ENCODE measurements at places on chromosomes 13 and 19.

DNA sequence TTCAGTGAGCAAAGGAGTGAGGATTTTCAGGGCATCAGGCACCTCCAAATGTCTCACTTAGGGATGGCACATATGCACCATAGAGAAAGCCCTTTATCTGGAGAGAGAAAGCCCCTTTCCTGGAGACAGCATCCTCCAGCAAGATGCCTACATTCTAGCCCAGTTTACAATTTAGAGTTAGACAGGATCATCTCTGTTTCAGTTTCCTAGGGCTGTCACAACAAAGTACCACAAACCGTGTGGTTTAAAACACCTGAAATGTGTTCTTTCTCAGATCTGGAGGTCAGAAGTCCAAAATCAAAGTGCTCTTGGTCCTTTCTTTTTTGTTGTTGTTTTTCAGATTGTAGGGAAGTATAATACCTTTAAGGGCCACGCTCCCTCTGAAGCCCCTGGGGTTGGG lies 61.8 kb downstream of the MBNL2 start:
- DNase-seq: no peak

DNA sequence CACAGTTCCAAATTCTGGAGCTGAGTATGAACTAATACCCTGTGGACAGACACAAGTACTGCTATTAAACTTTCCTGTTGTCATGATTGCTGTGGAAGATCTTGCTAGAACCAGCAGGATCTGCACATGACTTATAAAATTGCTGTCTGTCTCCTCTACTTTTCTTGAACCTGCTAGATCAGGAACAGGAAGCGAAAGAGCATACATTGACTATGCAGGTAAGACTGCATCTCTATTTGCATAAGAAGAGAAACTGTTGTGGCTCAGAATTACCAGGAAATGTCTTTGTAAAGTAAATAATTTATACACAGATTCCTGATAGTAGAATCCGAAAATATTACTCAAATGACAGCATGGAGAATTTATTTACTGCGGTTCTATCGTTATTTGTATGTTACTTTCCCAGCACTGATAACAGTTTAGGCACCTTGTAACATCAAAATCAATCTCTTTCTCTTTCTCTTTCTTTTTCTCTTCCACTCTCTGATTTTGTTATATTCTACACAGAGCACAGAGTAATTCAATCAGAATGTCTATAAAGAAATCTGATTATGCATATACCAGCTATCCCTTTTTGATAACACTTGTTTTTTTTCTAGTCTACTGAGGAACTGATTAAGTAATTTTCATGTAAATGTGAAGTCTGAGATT lies 226.5 kb downstream of the MYO16 start:
- no peak for DNase-seq

DNA sequence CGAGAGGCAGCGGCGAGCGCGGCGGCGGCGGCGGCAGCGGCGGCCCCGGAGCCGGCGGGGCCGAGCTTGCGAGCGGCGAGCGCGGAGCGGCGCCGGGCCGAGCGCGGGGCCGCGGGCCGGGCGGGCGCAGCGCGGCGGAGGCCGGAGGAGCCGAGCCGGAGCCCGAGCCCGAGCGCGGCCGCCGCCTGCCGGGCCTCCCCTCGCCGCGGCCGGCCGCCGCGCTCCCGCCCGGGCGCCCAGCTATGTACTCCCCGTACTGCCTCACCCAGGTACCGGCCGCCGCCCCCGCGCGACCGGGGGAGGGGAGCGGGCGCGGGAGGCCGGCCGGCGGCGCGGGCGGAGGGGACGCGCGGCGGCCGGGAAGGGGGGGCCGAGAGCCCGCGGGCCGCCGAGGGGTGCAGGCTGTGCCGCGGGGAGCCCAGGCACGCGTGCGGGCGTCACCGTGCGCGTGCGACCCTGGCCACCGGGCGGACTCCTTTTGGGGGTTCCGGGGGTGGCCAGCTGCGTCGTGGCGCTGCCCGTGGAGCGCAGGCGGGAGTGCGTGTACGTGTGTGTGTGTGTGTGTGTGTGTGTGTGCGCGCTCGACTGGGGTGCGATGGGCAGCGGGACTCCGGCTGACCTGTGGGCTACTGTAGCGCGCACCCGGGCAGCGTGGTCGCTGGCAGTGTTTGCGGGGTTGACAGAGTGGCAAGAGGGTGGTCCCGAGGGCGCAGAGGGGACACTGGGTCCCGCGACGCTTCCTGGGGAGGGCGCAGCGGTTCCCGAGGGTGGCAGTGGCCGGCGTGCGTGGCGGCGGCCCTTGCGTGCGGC lies 526 bp downstream of the NFIX start:
- DNase-seq: peak; percentile 83

GRCh38 chr19:35144600-35145436 lies 1.8 kb downstream of the FXYD7 start:
- no peak for DNase-seq

GRCh38 chr13:79194727-79195126 lies 211.3 kb downstream of the RBM26 start:
- DNase-seq: no peak

DNA sequence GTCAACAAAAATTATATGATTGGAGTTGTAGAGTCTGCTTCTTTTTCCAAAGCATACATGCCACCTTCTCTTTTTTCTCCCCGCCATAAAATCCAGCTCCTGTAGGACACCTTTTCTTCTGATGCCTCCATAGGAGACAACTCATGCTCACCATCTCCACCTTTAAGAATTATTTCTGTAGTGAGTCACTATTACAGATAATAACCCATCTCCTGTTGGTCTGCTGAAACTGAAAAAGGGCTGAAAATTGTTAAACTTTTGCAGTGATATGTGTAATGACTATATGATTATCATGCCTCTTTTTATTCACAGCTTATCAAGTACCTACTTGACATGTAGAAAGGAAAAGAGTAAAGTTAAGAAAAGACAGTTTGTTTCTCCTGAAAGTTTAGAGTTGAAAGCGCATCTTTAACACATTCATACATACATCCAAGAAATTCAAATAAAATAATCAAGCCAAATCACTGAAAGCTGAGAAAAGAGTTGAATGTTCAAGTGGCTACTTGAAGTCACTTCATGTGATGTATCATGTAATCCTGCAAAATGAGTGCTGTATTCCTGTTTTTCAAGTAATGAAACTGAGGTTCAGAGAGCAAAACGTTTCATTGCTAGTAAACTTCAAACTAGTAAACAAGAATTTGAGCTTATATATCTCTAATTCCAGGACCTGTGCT lies 35.5 kb upstream of the LPAR6 start:
- DNase-seq: no peak

- DNase-seq: peak; percentile 45
These were observed 1303.4 kb downstream of the PCDH9 start for GRCh38 chr13:65926750-65927171.

DNA sequence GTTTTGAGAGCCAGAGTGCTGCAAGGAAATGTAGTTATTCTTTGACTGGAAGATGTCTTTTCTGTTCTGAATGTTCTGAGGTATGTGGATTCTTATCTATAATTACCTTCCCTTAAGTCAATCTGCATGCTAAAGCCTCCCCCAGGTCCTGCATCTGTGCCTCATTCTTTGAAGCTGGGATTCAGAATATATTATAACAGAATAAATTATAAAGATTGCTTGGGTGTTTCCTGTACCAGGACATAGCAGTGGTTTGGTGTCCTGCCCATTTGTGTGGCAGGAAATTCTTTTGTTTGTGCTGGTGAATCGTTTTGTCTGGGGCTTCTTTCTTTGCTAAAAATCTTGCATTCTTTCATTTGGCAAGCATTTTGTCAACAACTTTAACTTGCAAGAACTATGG lies 60.2 kb downstream of the ITGBL1 start:
- DNase-seq: no peak

- DNase-seq: peak; percentile 24
These were observed 2.6 kb downstream of the TIMM44 start for GRCh38 chr19:7940841-7941240.

DNA sequence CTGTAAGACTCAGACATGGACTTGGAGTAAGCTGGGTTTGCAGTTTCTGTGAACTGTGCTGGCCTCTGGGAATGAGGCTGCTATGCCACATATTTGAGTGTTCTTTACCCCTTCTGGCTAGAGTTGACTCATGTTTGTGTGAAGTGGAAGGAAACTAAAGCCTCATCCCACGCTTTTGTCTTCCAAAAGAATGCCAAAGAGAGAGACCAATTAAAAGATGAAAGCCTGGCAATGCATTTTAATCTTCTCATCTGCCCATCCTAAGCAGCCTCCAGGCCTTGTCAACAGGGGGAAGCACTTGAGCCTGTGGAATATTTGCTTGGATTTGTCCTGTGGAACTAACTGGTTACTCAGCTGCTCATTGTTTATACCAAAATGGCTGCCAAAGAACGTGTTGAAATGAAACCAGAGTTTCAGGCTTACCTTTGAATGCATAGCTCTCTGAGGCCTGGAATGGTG lies 49.1 kb downstream of the LMO7 start:
- DNase-seq: no peak

GRCh38 chr13:70809588-70809987 lies 701.3 kb upstream of the KLHL1 start:
- DNase-seq: no peak

DNA sequence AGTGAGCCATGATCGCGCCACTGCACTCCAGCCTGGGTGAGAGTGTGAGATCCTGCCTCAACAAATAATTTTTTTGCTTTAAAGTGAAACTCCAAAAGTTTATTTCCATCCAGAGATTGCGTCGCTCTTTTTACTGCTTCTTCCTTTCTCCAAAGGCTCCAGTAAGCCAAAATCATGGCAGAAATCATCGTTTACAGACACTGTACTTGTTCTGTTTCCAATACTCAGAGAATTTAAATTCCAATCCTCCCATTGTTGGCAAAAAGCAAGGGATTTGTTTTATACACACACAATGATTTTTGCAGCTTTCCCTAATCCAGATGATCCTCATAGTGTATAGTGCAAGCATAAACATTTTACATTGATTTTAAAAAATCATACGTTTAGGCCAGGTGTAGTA lies 15.3 kb downstream of the FBXO27 start:
- DNase-seq: no peak

DNA sequence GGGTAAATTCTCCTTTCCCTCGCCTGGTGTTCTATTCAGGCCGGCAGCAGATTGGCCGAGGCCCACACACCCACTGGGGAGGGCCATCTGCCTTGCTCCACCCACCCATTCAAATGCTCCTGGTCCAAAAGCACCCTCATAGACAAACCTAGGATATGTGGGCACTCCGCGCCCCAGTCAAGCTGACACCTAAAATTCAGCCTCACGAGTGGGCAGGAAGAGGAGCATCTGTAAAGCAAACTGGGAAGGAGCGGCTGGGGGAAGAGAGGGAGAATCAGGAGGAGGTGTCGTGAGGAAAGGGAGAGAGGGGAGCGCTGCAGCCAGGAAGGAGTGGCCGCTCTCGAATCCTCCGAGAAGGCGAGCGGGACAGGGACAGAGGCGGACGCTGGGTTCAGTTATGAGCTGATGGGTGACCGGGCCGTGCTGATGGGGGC lies 136.9 kb downstream of the USP12 start:
- no peak for DNase-seq

- DNase-seq: no peak
These were observed 35.5 kb downstream of the CBY2 start for GRCh38 chr13:45737571-45738017.

DNA sequence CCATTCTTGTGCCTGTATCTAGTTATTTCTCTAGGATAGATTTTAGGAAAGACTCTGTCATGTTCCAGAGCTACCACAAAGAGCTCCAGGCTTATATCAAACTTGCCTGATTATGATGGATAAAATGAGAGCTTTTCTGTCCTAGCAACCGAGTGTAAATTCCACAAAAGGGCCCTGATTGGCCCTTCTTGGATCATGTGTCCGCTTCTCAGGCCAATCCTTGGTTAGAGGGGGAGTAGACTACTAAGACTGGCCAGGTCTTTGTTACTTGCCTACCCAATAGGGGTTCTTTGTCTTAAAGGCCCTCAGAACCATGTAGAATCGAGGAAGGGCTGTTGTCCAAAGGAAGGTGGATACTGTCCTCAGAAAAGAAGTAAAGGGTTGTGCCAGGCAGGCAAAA lies 2.4 kb downstream of the DHX34 start:
- DNase-seq: no peak

DNA sequence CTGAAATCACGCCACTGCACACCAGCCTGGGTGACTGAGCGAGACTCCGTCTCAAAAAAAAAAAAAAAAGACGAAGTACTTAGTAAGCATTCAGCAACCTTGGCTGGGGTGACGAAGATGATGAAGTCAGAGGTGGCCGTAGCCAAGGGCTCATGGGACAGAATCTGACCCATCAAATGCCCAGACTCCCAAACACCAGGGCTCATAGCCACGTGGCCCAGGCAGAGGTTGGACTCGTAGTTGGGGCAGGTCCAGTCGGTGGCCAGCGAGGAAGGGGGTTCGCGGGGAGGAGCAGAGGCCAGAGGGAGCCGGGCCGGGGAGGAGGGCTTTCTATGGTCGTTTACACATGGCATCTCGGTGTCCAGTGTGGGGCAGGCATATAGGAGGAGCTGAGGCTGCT lies 52.1 kb upstream of the EHD2 start:
- no peak for DNase-seq

GRCh38 chr19:10756791-10757190 lies 38.9 kb downstream of the DNM2 start:
- DNase-seq: no peak

GRCh38 chr13:83086948-83087347 lies 795.3 kb downstream of the SLITRK1 start:
- DNase-seq: no peak

DNA sequence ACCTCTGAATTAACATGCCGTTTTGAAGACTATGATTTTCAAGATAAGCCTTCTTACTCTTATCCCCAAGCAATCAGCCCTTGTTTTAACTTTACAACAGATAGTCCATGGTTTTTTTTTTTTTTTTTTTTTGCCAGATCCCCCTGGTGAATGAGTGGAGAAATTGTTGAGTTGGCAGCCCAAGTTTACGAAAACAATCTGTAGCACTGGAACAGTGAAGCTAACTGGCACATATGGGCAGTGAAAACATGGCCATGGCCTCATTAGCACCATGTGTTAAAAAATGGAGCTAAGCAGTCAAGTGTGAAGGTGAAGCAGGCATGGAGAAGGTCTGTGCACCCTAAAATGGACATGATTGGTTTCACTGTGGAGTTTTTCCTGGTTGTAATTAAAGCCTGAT lies 812.1 kb upstream of the MIR17HG start:
- DNase-seq: no peak

GRCh38 chr13:62544928-62545327 lies 1129.3 kb upstream of the PCDH20 start:
- DNase-seq: no peak
